Astrocyte (in vitro differentiated cells and primary cell): ENCODE measurements at places on chromosomes 1 and 21.

GRCh38 chr1:56284928-56285327, 294.4 kb downstream of the PLPP3 start:
- DNase-seq: peak; percentile 74

DNA sequence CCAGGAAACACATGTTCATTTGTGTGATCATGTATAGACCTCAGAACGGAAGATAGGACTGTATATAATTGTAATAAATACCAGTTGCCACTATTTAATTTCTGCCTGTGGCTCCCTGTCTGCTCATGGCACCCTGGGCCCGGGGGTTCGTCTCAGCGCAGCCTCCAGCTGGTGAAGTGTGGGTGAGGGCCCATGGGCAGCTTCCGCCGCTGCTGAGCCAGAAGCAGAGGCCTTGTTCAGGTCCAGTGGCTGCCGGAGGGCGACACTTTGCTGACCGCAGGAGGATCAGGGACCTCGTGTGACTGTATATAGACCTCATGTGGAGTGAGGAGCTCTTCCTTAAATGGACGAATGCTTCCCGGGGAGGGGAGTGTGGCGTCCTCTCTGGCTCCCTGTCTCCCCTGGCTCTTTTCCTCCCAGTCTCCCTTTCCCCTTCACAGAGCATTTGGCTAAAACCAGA, 155.9 kb downstream of the PEX14 start:
- DNase-seq: no peak

- DNase-seq: no peak
Measured at GRCh38 chr1:37372302-37372701, 102.1 kb upstream of the ZC3H12A start.

GRCh38 chr1:53025034-53025768, 36.8 kb upstream of the PODN start:
- peak; percentile 70 for DNase-seq

GRCh38 chr1:102897557-102897956, 210.8 kb downstream of the COL11A1 start:
- DNase-seq: peak; percentile 84

DNA sequence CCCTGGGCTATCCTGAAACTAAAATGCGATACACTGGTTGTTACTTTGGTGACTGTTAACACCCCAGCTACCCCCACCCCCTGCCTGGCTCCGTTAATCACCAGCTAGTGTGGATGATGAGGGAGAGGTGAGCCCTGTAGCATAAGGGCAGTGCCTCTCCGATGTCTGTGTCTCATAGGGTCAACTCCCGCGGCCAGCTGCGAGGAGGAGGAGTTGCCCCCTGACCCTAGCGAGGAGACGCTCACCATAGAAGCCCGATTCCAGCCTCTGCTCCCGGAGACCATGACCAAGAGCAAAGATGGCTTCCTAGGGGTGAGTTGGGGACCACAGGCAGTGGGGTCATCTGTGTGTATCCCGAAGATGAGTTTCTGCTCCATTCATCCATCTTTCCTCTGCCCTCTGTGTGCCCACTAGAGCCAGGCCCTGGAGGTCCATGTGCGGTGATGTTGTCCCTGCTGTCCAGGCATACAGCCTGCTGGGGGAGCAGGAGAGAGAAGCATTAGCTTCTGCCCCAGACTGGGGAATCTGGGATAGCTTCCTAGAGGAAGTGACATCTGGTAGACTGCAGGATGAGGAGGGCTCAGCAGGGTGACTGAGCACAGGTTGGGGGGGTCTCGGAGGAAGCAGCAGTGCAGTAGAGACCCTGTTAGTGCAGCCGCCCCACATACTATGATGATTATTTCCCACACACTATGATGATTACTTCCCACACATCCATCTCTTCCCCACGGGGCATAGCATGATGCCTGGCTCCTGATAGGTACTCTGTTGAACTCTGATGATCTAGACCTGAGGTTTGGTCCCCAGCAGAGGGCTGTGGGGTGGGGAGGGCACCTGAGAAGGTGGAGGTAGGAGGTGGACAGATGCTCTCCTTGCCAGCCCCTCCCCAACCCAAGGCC, 5.2 kb downstream of the SELENON start:
- DNase-seq: no peak

GRCh38 chr21:16457498-16457897, 727.7 kb downstream of the USP25 start:
- no peak for DNase-seq

DNA sequence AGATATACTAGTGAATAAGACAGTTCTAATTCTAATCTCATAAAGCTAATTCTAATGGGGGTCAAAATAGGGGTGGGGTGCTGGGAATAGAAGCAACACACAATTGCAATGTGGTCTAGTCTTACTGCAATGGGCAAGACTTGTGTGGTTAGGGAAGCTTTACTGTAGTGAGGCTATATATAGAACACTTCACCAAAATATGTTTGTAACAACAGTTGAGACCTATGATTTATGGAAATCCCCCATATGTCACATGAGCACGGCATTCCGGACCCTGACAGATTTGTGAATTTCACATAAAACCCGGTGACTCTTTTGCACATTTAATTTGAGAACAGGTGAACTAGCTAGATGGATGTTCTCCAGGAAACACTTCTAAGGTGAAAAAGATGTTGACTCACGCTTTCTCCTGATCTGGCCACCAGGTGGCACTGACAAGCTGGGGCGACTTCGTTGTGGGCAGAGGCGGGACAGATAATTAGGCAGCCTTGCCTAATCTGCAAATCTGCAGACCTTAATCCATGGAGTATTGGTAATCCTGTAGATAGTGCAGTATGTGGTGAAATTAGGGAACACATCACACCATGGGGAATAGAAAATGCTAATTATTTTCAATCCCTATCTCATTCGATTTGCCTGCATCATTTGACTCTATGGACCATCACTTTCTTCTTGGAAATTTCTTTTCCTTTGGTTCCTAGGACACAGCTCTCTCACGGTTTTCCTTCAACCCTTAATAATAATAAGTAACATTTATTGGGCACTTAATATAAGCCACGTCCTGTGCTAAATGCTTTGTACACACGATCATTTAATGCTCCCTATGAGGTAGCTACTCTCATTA, 37.7 kb downstream of the KIAA0040 start:
- peak; percentile 14 for DNase-seq

GRCh38 chr1:6459850-6460265, 6.1 kb downstream of the TNFRSF25 start:
- no peak for DNase-seq

DNA sequence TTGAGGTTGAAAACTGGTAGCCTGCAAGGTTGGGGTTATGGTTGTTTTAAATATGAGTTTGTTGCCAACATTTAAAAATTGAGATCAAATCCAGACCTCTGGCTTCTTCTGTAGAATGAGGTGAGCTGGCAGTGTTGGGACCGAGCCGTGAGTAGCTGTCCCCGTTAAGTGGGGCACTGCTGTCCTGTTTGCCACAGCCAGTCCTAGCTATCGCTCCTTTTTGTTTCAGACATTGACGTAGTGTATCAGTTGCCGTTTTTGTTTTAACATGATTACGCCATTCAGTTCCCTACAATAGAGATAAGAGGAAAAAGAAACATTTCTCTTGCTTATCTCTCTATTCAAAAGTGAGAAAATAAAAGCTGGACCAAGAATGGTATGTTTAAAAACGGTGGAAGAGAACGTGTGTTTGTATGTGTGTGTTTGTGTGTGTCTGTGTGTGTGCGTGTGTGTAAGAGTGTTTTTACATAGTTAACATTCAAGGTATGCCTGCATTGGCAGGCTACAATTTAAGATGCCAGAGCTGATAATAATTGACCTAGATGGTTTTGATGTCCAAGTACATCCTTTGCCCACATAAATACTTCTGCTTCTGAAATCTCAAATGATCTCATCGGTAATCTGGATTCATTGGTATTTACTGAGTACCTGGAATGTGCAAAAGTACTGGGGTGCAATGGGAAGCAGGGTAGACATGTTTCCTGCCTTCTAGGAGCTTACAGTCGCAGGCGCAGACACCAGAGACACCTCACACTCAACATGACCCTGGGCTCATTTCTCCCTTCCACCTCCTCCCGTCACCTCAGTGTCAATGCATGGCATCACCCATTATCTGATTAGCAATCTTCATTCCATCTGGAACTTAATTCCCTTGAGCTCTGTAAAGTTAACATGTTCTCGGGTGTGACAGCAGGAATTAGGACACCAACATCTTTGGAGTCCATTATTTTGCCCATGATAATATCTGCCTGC, 65.8 kb downstream of the HUNK start:
- no peak for DNase-seq

DNA sequence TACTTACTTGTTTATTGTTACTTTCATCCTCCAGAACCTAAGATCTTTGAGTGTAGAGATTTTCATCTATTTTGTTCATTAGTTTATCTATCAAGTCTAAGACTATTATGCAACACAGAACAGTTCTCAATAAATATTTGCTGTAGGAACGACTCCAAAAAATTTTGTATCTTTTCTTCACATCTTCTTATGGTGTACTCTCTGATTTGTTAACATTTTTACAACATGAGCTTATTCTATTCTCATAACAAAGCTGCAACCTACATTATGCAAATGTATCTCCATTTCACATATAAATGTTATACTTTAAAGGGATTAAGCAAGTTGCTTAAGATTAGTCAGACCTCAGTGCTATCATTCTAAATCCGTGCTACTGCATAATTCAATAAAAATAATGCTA, 514.2 kb upstream of the ZP4 start:
- DNase-seq: peak; percentile 62

GRCh38 chr1:9425859-9426258, 113.4 kb upstream of the SLC25A33 start:
- DNase-seq: no peak

DNA sequence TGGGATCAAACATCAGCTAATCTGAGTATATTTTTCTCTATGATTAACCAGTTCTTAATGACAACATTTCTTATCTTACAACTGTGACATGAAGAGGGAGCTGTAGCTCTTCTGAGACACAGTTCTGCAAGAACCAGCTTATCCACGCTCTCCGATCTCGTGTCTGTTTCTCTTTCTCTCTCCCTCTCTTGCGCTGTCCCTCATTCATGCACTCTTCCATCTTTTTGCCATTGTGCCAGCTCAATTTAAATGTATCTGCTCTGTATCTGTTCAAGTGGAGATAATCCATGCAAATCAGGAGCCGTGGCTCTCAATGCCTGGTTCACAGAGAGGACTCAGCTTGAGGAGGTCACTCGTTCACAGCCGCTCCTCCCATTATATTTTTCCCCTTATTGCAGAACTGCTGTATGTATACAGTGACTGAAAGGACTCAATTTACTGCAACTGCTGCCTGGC, 494.7 kb upstream of the ADGRL2 start:
- DNase-seq: peak; percentile 51

- DNase-seq: no peak
Measured at GRCh38 chr1:173112129-173112528, 61.4 kb upstream of the TNFSF18 start.

DNA sequence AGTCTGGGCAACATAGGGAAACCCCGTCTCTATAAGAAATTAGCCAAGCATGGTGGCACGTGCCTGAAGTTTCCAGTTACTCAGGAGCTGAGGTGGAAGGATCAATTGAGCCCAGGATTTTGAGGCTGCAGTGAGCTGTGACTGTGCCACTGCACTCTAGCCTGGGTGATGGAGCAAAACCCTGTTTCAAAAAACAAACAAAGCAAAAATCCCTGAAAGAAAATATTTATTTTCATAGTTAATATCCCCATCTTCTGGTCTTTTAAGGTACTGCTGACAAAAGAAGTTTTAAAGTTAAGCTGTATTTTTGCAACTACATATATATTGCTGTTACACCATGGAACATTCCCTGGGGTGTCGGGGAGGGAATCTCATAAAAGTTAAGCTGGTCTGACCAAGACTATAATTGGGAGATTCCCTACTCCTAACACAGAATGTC, 26.0 kb downstream of the VAMP4 start:
- no peak for DNase-seq

DNA sequence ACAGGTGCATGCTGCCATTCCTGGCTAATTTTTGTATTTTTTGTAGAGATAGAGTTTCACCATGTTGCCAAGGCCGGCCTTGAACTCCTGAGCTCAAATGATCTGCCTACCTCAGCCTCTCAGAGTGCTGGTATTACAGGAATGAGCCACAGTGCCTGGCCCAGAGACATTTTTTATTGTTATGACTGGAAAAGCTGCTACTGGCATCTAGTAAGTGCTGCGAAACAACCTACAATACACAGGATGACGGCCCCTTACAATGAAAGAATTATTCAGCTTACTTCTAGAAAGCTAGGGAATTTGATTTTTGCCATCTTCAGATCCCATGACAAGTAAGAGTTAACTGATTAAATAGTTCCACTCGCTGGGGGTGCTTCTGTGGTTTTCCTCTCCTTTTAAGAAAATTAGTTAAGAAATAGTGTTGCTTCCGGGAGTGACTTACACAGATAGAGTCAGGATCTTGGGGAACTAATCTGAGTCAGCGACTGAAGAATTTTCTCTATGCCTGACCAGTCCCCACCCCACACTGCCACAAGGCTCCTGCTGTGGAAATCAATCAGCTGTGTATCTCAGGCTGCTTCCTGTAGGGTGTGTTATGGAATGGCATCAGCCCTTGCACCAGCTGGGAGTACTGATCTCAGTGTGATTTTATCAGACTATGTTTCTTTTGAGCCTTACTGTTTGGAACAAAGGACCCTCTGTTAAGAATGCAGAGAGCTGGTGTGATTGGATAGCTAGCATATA, 93.0 kb upstream of the BMP8A start:
- DNase-seq: peak; percentile 99

DNA sequence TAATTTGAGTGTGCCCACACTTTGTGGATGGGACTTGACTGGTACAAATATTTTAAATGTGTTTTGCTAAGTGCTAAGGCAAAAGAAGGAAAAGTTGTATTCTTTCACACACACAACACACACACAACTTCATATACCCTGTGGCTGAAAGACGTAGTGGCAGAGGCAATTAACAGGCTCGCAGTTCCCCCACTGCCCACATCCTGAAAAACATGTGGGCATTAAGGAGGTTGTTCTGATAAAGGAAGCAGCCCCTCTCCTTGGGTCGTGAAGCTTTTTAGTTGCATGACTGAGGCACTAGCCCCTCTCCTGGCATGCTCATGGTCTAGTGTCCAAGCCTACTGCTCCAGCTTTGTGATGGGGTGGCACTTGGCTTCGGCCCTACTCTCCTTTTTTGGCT, 14.3 kb upstream of the ADAM30 start:
- DNase-seq: no peak

GRCh38 chr1:107276247-107276646, 135.4 kb downstream of the NTNG1 start:
- no peak for DNase-seq

- no peak for DNase-seq
Measured at GRCh38 chr1:171139890-171140289, 45.2 kb upstream of the FMO2 start.

DNA sequence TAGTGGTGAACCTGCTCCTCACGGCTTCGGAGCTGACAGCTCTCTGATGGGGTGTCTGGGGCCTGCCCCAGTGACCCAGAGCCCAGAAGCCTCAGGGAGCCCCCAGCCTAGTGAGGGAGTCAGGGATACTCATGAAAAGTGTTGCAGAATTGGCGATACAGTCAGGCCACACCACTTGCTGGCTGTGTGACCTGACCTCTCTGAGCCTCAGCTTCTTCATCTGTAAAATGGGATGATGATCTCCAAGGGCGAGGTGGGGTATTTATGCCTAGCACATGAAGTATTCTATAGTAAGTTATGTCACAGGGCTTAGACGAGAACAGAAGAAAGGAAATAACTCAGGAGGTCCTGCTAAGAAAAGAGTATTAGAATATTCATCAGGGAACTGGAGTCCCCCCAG, 1.6 kb downstream of the TMEM51 start:
- no peak for DNase-seq

GRCh38 chr21:45513741-45514310, 28.4 kb downstream of the SLC19A1 start:
- no peak for DNase-seq
